ENCODE measurements at places on chromosomes 1 and 21. TPM values are rescaled to one million over a fixed set of nuclear protein-coding genes. Genes with fewer than 3 reads are reported as not detected.

NOS1AP gene
- total RNA-seq, result not detected

PPP1R8 gene
- total RNA-seq, result 35.2 TPM

VWA5B1 gene
- not detected for total RNA-seq

G0S2 gene
- 146 TPM for total RNA-seq

OSCP1 gene
- 8.7 TPM for total RNA-seq

BEST4 gene
- 0.09 TPM for total RNA-seq

ETV3L gene
- not detected for total RNA-seq

IL19 gene
- not detected for total RNA-seq

ALPL gene
- 1.1 TPM for total RNA-seq

SYT11 gene
- total RNA-seq, result 19.5 TPM

AADACL4 gene
- not detected for total RNA-seq

AGMAT gene
- total RNA-seq, result 1.4 TPM
